ENCODE measurements at places on chromosomes 2 and 18.
A peak's percentile ranks its signal among the peaks of the same experiment; 100 is the strongest.

GRCh38 chr18:58097121-58097906 is 53.3 kb downstream of the NEDD4L start:
- DNase-seq: no peak

DNA sequence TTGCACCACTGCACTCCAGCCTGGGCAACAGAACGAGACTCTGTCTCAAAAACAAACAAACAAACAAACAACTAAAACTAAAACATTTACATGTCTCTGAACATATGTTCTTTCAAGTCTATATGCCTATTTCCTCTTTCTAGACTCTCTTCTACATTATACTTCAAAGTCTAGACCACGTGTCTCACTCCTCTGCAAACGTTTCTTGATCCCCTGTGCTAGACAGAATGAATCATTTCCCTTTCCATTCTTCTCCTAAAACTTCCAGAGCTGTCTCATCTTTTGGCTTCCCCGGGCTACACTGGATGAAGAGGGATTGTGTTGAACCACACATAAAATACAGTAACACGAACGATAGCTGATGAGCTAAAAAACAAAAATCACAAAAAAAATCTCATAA is 67.1 kb downstream of the BAZ2B start:
- peak; percentile 31 for DNase-seq

DNA sequence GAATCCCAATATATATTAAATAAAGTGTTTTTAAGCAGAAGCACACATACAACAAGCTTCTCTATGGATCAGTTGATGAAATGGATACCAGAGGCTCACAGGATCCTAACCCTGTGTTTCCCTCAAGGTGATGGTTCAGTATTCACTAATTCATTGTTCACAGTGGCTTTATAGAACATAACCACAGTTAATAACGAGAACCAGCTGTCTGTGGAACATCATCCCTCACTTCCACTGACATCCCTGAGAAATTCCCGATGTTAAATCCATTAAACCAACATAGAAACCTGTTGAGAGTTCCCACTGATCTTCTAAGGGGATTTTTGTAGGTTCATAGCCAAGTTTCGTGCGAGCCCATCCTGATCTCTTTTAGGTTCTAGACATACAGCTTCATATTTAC is 29.0 kb downstream of the CCDC195 start:
- no peak for DNase-seq

DNA sequence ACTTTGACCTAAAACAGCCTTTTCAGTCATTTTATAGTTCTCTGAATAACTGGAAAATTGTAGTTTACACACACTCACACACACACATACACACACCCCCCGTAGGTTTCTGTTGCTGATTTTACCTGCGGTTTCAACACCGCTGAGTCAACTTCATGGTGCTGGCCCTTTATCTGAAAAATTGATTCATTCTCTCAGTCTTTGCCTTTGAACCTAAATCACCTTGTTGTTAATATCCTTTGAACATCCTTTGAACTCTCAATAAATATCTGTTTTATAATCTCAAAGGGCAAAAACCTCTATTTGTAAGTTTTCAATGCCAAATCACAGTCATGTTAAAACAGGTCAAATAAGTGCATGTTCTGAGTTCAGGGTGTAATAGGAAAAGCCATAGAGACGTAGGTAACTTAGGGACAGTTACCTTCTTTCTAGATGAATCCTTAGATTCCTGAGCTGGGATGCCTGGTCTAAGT is 109.0 kb upstream of the BZW1 start:
- no peak for DNase-seq

DNA sequence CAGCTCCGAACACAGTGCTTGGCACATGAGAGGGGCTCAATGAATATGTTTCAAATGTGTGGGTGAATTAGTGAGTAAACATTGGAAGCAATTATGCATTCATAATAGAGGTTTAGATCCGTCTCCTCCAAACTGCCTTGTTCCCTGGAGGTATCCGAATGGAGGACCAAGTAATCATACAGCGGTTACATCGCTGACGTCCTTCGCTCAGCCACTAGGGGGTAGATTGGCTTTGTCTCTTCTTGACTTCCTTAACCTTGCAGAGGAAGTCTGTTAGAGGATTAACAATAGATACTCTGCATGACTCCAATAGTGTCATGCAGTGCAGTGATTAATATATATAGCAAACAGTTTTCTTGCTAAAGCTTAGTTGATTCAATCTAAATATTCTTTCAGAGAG is 517.0 kb downstream of the PTPRM start:
- no peak for DNase-seq

DNA sequence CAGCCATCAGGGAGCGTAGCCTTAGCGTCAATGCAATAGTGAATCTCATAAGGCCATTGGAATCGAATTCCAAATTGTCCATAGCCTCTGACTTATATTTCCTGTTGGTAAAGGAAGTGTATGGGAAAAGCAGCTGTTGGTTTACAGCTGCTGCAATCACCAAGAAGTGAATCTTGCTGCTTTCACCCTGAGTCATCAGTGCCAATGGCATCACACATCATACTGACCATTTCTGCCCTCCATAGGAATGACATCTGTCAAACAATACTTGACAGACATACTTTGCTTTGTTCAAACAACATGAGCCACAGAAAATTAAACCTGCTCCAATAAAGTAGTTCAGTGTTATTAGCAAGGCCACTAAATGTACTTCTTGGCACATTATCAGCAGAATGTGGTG is 111.2 kb upstream of the KLHL29 start:
- DNase-seq: no peak

DNA sequence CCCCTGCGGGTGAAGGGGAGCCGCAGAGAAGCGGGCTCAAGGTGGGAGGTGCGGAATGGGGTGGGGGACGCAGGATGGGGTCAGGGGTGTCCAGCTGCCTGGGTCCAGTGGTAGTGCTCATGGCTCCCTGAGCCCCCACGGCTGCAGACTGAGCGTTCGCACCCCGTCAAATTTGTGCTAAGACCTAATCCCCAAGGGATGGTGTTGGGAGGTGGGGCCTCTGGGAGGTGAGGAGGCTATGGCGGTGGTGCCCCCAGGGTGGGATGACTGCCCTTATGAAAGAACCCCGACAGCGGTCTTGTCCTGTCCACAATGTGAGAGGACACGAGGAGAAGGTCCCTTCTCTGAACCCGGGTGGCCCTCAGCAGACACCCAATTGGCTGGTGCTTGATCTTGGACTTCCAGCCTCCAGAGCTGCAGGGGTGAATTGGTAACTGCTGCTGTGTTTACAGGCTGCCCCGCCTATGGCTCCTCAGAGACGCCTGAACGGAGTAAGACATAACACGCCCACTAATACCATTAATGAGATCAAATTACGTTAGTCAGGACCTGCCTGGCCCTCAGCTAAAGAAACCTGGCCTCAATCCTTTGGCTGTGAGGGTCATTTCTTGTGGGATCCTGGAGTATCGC is 42.6 kb downstream of the PXDN start:
- no peak for DNase-seq

DNA sequence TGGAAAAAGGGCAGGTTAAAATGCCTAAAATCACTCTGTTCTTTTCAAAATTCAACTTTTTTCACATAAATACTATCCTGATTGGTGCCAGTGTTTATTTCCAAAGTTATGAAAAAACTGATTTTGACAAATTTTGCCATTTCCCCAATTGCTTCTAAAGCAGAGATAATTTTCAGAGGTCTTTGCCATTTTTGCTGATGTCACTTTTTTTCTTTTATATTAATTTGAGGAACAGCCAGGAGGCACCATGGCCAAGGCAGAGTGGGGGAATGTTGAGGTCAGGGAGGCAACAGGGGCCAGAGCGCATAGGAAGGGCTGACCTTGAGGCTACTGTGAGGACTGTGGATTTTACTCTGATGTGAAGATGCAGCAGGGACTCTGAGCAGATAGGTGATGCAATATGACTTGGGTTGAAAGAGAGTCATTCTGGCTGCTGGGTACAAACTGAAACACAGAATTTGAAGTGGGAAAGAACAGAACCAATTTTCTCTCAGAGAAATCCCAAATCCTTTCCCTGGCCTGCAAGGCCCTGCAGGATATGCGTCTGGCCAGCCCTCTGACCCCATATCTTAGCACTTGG is 75.1 kb upstream of the LDAH start:
- DNase-seq: no peak

- no peak for DNase-seq
Measured at GRCh38 chr2:230346921-230347533, 20.0 kb downstream of the SP140L start.

DNA sequence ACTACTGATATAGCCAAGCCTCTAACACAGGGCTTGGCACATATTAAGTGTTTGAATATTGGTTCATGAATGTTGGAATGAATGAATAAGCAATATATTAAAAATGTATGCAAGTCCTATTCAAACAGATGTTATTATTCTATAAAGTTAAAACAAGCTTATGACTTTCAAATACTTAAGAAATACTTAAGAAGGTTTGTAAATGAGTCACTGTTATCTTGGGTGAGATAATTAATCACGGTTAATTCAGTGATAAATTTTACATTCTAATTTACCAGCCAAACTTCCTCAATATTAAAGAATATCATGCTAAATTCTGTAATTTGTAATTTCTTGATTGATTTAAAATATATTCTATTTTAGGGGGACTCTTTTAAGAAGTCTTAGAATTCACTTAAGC is 74.8 kb downstream of the RBMS1 start:
- no peak for DNase-seq

DNA sequence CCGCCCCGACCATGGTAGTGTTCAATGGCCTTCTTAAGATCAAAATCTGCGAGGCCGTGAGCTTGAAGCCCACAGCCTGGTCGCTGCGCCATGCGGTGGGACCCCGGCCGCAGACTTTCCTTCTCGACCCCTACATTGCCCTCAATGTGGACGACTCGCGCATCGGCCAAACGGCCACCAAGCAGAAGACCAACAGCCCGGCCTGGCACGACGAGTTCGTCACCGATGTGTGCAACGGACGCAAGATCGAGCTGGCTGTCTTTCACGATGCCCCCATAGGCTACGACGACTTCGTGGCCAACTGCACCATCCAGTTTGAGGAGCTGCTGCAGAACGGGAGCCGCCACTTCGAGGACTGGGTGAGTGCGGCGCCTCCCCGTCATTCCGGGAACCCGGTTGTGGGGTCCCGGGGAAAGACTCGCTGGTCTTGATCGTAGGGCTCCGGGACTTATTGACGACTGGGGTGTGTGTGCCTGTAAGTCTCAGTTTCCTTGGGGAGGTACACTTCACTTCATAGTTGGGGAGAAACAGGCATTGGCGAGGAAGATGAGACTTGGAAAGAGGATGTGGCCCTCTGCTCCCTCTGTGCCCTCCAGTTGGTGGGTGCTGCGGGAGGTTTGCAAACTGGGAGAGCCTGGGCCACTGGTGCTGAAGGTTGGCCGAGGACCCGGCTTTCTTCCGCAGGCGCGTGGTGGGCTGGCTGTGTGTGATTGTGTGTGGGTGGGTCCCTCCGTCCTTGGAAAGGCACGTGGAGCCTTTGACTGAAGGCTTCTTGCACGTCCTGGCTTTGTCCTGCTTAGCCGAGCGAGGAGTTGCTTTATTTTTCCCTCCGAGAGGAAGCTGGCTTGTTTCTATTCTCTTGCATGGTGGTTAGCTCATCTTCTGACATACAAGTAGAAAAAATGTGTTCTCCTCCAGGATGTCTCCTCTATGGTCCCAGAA is 886 bp downstream of the PRKCE start:
- peak; percentile 58 for DNase-seq

DNA sequence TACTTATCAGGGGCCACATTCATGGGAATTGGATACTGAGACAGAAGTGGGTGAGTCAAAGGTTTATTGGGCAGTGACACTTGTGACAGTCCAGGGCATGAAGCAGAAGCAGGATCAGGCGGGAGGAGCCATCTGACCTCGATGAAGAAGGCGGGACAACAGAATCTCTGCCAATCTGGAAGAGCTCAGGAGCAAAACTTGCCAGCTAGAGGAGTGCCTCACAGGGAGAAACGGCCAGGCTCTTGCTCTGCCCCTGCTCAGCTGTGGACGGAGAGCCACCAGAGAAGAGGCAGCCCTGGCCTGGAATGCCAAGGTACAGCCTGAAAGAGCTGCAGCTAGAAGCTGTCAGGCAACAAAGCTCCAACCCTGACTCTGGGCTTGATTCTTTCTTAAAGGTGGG is 16.9 kb downstream of the DAW1 start:
- DNase-seq: no peak

DNA sequence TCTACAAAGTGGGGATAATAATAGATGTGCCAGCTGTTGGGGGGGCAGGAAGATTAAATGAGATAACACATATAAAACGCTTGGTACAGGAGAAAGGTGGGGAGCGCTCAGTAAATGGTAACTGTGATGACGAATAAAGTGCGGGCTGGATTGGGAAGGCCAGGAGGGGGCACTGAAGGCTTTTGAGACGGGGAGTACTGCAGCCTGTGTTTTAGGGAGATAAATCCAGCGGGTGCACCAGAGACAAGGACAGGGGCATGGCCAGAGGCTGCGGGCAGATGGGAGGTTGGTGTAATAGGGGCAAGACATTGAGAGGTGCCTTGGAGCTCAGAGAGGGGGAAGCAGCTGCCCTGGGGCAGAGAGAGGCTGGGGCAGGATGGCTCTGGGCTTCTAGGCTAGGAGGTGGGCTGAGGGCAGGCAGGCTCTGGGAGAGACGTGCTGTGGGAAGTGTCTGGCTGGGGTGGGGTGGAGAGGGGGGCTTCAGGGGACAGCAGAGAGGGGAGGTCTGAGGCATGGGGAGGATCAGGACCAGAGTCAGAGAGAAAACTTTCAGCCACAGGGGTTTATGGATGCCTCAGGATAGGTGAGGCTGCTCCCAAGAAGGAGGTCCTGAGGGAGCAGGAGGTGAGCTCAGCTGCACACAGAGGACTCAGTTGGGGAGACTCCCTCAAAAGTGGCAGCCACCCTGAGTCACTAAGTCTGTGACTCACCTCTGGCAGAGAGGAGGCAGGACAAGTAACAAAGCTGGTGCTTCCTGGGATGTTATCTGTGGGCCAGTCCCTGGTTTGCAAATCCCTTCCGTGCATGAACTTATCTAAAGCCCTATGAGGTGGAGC is 18.8 kb downstream of the TEX44 start:
- DNase-seq: peak; percentile 54

DNA sequence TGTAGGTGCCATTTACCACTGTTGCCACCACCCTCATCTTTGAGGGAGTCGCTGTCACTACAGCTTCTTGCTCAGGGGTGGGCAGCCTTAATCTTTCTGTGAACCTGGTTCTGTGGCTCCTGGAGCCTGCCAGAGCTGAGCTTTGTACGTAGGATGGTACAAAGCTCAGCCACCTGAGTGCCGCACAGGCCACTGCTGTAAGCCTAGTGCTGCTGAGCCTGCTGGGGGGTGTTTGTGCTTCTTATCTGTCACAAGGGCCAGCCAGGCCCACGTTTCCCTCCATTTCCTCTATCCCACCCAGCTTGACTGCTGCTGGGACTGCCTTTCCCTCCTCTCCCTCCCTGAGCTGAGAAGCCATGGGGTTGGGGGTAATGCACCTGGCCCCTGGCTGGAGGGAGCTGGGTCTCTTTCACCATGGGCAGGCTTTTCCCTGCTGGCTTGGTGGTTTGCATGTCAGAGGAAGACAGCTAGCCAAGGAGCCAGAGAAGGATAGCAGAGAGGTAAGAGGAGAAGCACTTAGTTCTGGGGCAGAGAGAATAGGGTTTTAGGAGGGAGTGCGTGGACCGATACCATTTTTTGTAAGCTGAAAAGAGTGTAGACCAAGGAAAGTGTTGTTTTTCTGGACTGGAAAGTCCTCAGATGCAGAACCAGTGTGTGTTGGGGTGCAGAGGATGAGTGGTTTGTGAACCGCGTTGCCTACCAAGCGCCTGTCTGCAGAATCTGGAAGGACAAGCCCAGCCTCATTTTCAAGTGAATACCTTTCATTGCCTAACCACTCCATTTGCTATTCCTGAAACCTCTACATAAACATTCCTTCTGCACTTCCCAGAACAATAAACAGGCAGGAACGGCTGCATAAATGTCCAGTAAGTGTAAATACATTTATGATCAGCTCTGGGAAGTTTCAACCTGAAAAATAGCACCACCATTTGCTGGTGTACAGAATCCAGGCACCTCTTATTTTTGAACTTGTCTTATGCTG is 45.1 kb upstream of the FHL2 start:
- no peak for DNase-seq

Measured in inflammatory macrophage treated with lipopolysaccharide for 1 hour (primary cell).